GM03348 (cell line): ENCODE measurements at places on chromosomes 7 and 10.

DNA sequence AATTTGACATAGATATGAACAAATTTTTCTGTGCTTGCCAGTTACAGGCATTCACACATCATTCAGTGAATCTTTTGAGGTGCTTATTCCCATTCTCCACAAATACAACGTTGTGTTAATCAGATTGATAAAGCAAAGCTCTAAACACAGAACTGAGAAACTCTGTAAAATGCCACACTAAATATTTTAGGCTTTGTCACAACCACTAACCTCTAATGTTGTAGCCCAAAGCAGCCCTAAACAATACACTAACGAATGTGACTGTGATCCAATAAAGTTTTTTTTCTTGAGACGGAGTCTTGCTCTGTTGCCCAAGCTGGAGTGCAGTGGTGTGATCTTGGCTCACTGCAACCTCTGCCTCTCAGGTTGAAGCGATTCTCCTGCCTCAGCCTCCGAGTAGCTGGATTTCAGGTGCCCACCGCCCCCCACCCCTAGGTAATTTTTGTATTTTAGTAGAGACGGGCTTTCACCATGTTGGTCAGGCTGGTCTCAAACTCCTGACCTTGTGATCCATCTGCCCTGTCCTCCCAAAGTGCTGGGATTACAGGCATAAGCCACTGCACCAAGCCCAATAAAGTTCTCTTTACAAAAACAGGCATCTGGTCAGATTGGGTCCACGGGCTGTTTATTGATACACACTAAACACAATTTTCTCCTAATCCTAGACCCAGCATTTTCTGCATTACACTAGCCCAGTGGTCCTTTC is 6.9 kb downstream of the CYCS start:
- DNase-seq, result no peak

DNA sequence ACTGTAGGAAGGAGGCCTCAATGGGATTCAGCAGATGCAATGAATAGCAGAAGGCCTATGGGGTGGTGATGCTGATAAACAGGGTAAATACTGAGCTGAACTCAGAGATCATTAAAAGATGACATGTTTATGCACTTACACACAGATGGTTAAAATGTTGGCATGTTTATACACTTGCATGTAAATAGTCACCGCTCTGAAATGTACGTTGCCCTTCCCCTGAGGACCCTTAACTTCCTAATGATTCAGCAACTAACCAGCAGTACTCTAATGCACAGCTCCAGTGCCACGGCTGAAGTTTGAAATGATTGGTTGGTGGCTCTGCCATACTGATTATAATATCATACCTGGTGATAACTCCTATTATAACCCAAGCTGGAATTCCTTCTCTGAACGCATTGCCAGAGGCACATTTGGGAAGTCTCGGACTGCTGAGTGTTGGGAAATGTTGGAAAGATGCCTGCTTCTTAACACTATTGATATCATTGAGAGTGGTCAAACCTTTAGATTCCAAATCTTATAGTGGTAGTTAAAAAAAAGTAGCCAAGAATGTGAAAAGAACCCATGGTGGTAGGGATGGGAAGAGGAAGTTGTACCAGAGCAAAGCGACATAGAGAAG is 3.7 kb upstream of the CAV1 start:
- no peak for DNase-seq

GRCh38 chr10:60985951-60986350 is 42.0 kb upstream of the RHOBTB1 start:
- DNase-seq, result no peak

- DNase-seq, result no peak
Measured at GRCh38 chr7:25834050-25834449, 317.9 kb upstream of the NFE2L3 start.

DNA sequence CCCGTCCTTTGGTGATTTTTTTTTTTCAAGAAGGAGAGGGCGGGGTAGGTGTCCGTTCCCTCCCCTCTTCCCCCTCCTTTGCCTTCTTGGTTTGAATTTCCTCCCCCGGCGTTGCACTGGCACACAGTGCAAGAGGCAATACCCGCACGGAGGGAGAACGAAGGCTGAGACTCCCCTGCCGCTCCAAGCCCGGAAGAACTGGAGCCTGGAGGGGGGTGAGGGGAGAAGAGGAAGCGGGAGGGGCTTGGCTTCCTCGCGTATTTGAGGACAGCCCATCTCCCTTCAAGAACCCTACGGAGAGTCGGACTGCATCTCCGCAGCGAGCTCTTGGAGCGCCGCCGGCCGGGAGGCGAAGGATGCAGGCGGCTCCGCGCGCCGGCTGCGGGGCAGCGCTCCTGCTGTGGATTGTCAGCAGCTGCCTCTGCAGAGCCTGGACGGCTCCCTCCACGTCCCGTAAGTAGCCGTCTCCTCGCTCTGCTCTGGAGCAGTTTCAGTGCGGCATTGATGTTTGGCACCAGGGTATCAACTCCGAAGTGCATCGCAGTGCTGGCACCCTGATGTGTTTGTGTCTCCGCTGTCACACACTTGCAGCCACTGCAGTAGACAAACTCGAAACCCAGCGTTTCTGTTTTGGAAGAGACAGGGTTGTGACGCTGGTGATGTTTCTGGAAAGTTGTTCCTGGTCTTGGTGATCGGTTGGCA is at the start of gene CNTNAP2:
Gene CNTNAP2 (plus strand): TSS at position 281 of the 702 bp plus-strand sequence. CDS start 76 bp downstream, at position 357.
- peak; percentile 50 for DNase-seq

GRCh38 chr7:116139007-116139406 is 71.3 kb upstream of the TES start:
- no peak for DNase-seq

- DNase-seq, result no peak
Measured at GRCh38 chr7:135095450-135095849, 52.4 kb upstream of the TMEM140 start.

- peak; percentile 80 for DNase-seq
Measured at GRCh38 chr7:155066417-155066950, 3.6 kb upstream of the HTR5A start.

- peak; percentile 67 for DNase-seq
Measured at GRCh38 chr10:107546284-107546683, 381.8 kb upstream of the SORCS1 start.

DNA sequence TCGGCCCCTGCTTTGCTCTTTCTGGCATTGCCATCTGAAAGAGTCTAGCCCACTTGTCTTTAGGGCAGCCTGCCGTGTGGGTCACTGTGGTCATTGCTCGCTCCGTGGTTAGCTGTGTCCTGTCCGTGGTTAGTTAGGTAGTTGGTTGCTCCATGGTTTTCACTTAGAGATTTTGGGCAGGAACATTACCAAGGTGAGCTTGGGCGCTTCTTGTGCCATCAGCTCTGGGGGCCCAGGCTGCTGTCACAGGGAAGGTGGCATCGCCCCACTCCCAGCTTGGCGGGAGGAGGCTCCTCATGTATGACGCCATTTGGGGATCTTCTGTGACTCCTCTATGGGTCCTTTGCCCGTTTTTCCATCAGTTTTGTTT is 53.1 kb downstream of the INPP5A start:
- DNase-seq, result no peak

GRCh38 chr10:98098247-98098646 is 36.2 kb upstream of the R3HCC1L start:
- no peak for DNase-seq

DNA sequence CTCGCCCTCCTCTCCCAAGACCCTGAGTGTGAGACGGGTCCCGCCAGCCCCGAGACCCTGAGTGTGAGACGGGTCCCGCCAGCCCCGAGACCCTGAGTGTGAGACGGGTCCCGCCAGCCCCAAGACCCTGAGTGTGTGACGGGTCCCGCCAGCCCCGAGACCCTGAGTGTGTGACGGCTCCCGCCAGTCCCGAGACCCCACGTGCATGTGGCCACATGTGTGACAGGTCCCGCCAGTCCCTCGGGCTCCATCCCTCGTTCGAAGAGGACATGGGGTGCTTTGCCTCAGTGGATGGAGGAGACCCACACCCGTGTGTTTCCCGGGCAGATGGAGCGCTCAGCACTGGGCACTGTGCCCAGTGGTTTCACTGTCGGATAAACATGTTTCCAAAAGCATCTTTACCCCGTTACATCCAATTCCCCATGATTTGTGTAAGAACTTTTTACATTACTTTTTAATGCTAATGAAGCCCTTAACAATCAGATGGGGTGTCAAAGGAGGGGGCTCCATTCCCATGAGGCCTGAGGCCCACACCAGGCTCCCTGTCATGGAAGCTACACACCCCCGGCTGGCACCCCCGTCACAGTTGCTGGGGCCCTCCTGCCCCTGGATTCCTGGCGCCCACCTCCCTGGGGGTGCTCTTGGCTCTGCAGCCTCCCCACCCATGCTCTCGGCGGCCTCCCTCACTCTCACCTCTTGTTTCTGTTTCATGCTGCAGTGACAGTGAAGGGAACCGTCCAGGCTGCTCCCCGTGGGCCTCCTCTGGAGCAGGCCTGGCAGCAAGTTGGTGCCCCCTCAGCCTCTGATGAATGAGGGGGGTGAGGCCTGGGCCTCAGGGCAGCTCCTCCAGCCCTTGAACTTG is 48.5 kb upstream of the CFAP46 start:
- no peak for DNase-seq

DNA sequence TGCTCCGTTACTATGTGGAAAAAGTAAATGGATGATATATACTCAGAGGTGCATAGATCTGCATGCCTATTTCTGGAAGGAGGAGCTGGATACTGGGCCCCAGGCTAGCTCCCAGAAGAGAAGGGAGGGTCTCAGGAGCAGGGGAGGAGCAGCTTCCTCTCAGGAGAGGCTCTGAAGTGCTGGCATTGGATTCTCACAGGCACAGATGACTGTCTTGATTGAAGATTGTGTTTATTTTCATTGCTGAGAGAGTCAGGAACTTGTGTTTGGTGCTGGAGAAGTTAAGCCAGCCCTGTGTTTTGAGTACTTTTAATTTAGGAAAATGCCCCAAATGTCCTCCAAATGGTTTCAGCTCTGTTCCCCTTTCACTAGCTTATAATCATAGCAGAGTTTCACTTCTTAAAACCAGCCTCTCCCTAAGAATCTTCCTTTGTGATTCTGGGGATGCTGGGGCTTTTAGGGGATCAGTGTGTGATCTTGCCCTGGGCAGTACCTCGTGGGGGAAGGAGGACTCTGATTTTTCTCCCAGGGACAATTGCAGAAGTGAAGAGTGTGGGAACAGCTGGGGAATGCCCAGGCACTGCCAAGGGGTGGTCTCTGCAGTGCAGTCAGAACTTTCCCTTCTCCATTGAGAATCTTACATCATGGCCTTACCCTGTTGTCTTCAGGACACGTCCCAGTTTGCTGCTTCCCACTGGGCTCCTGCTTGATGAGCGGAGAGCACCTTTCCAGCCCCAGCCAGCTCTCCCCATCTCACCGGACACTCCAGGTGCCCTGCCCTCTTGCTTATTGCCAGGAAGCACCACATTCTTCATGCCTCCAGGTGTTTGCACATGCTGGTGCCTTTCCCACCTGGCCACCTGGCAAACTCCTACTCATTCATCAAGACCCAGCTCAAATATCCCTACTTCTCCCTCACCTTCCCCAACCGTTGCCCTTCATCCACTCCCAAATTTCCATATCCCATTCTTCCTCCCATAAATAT is 102.8 kb downstream of the ARHGAP22 start:
- DNase-seq, result no peak

GRCh38 chr10:77915319-77916105 is 11.0 kb downstream of the DLG5 start:
- peak; percentile 54 for DNase-seq

DNA sequence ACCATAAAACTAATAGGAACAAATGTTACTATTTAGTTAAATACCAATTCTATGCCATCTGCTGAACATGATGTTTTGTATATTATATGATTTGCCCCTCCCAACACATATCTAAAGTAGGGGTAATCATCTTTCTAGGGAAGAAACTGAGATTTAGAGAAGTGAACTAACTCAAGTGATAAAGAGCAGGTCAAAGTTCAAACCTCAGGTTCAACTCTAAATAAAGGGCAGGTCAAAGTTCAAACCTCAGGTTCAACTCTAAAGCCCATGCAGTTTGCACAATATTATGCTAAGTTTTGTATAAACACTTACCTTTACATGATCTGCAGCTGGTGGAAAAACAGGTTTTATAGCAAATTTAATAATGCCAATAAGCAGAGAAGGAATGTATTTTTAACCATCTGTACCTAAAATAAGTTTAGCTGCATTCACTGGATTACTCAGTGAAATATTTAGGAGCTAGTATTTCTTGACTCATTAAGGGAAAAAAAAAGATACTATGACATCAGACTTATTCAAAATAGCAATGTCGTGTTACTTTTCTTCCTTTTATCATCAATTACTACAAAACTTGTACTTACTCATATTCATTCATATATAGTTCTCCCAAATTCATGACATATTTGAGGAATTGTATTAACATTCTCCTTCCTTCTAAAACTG is 1194.3 kb upstream of the CELF2 start:
- DNase-seq, result no peak

DNA sequence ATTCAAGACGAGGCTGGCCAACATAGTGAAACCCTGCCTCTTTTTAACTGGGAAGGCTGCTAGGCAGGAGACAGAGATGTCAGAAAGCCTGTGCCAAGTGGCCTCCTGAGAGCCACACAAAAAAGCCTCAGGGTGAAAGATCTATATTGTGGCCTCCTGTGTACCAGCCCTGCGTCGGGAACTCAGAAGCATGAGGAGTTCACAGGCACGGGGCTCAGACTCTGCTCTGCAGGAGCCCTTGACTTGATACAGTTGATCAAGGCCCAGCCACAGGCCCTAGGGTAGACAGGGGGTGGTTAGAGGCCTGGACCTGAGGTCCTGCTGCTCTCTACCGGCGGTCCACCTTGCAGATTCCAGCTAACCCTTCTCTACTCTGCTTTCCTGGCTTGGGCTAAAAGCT is 30.2 kb downstream of the FAM241B start:
- DNase-seq, result no peak

GRCh38 chr10:76026905-76027304 is 595.5 kb downstream of the LRMDA start:
- no peak for DNase-seq

- peak; percentile 29 for DNase-seq
Measured at GRCh38 chr7:18117482-18117881, 89.8 kb upstream of the PRPS1L1 start.

DNA sequence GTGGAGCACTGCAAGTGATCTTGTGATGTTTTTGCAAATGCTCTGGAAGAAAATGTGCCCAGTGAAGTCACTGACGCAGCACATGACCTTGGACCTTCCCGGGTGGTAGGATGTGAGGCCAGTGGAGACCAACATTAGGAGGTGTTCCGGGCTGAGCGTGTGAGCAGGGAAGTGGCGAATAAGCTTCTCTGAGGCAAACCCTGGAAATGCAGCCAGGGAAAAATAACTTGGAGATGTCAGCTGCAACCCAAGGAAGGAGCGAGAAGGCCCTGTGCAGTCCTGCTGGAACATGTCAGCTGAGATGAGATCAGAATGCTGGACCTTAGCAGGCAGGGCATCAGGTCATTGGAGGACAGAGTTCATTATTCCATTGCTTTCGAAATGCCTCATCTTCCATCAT is 18.6 kb upstream of the SDK1 start:
- no peak for DNase-seq

DNA sequence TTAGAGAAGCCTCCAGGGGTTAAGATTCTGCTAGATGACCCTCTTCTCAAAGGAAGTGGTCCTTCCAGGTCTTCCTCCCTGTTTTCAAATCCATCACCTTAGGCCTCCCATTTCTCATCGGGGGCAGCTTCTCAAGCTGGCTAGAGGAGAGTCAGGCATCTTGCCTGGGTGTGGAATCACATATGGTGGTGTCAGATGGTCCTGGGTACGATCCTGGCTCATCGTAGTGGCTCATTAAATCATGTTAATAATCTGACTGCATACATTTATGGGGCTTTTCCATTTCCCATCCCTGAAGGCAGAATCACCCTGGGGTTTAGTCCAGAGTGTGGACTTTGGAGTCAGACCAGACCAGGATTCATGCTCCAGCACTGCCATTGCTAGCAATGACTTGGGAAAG is 132.6 kb downstream of the RPS24 start:
- DNase-seq, result no peak
